Activated naive CD8-positive, alpha-beta T cell treated with anti-CD3 and anti-CD28 coated beads for 36 hours (primary cell): ENCODE measurements at places on chromosomes 11 and 22. TPM values are rescaled to one million over a fixed set of nuclear protein-coding genes. Genes with fewer than 3 reads are reported as not detected.

DNA sequence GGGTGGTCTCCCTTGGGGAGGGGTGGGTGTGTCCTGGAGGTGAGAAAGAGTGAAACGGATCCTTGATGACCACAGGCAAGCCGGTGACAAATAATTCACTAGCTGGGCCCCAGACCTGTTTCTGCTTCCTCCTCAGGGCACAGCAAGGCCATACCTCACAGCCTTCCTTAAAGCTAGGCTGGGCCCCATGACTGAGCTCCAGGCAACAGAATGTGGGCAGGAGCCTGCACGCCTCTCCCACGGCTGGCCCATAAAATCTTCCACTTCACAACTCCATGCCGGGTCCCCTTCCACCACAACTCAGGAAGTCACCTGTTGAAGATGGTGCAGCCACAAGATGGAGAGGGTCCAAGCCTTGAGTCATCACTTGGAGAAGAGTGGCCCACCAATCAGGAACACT, 23.9 kb downstream of the SLC22A12 start:
- no peak for DNase-seq
- H3K4me1 ChIP-seq: peaks cover 6% of the 10 kb centered on the region
- no peaks in the 10 kb centered on the region for H3K36me3 ChIP-seq

GRCh38 chr11:90178751-90179150, 44.1 kb downstream of the CHORDC1 start:
- no peaks in the 10 kb centered on the region for H3K4me1 ChIP-seq
- no peaks in the 10 kb centered on the region for H3K36me3 ChIP-seq
- H3K27ac ChIP-seq: no peak overlapping the region
- DNase-seq: no peak
- H3K27me3 ChIP-seq: peaks cover 9% of the 10 kb centered on the region
- H3K4me3 ChIP-seq: no peak overlapping the region

DNA sequence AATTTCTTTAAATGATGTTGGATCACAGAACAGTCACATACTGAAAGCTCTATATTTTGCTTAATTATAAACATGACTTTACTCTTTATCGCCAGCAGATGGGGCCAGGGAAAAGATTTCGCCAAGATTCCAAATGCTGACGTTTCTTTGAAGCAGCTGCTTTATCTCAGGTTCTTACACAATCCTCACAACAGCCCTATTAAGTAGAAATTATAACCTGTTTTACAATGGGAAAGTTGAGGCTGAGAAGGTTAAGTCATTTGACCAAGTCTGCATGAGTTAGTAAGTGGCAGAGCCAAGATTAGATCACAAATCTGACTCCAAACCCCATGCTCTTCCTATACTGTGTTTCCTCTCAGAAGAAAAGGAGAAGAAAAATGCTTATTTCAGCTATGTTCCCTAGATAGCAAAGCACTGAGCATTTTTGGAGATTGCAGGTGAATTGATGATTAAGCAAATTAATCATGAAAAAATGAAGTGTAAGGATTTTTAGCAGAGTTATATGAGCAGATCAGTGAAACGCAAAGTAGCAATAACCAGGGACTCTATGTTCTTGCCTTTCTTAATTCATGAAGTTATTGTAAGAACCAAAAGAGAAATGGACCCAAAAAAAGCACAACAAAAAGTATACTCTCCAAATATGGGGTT, 79.0 kb downstream of the AASDHPPT start:
- H3K4me1 ChIP-seq: no peaks in the 10 kb centered on the region
- no peak for DNase-seq
- peaks cover 16% of the 10 kb centered on the region for H3K27me3 ChIP-seq
- no peak overlapping the region for H3K4me3 ChIP-seq
- H3K36me3 ChIP-seq: no peaks in the 10 kb centered on the region
- H3K27ac ChIP-seq: no peak overlapping the region

DNA sequence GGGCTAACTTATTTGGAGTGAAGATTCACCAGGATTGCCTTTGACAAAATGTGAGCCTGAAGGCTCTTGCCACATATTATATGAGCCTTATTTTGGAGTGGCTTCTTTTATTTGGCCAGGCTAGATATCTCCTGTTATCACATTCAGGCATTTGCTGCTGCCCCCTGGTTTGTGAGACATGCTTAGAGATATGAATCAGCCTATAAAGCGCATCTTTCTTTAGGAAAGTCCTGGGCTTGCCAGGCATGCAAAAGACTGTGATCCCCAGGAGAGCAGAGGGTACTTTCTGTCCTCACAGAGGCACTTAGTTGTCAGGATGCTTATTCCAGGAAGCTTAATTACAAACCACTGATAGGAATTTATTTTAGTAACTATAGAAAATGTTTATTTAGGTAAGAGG, 333.3 kb downstream of the FAT3 start:
- no peak for DNase-seq
- H3K4me1 ChIP-seq: no peaks in the 10 kb centered on the region
- no peak overlapping the region for H3K4me3 ChIP-seq
- no peaks in the 10 kb centered on the region for H3K36me3 ChIP-seq
- H3K27me3 ChIP-seq: no peaks in the 10 kb centered on the region

GRCh38 chr11:3231851-3232744, at the start of gene MRGPRE:
MRGPRE (minus strand) TSS chr11:3232417; CDS start chr11:3228799, 3,618 bp downstream.
- H3K27me3 ChIP-seq: peaks cover 4% of the 10 kb centered on the region
- H3K4me1 ChIP-seq: no peaks in the 10 kb centered on the region
- no peak within 1 kb of the TSS for H3K4me3 ChIP-seq
- no peak within 1 kb of the TSS for H3K27ac ChIP-seq
- no peak for DNase-seq

DNA sequence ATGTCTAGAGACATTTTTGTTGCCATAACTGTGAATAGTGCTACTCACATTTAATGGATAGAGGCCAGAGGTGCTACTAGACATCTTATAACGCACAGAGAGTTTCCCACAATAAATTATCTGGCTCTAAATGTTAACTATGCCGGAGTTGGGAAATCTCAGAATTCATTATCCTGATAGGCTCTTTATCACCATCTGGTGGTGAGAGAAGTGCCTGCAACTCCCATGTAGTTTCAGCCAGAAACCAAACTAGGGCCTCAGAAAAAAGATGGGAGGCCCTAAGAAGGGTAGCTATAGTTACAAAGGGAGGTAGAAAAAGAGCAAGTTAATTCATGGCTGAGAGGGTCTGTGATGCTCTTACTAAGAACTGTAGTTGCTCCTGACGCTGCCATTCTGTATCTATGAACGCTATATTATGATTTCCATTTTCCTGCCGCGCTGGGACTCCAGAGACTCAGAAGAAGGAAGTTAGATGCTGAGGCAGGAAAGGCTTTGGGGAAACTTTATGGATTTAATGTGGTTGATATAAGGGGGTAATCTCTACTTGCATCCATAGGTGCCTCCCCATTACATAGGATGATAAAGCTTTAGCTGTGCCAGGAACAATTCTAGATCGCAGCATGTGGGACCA, 22.9 kb upstream of the MRPL17 start:
- H3K4me3 ChIP-seq: no peak overlapping the region
- peak; percentile 14 for DNase-seq
- peak overlapping the region; percentile 32 for H3K27ac ChIP-seq
- H3K4me1 ChIP-seq: peaks cover 11% of the 10 kb centered on the region
- no peaks in the 10 kb centered on the region for H3K27me3 ChIP-seq
- H3K36me3 ChIP-seq: no peaks in the 10 kb centered on the region

DNA sequence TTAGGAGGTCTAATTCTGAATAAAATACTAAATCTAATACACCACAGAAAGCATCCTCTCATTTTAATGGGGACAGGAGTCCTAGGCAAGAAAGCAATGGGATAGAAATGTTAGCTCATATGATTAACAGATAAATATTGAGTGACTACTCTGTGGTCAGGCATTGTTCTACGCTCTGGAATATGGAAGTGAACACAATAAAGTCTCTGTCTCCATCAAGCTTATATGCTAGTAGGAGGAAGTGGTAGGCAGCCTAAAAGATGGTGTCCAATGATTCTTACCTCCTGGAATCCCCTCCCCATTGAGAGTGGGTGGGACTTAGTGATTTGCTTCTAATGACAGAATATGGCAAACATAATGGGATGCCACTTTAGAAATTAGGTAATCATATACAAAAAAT, 160.3 kb upstream of the PDGFD start:
- no peak overlapping the region for H3K4me3 ChIP-seq
- no peaks in the 10 kb centered on the region for H3K27me3 ChIP-seq
- H3K4me1 ChIP-seq: no peaks in the 10 kb centered on the region
- H3K36me3 ChIP-seq: no peaks in the 10 kb centered on the region
- DNase-seq: no peak

- DNase-seq: no peak
- H3K27ac ChIP-seq: peak overlapping the region; percentile 23
- no peaks in the 10 kb centered on the region for H3K27me3 ChIP-seq
- no peaks in the 10 kb centered on the region for H3K36me3 ChIP-seq
- H3K4me3 ChIP-seq: no peak overlapping the region
Observed at GRCh38 chr11:95241681-95242081, 10.7 kb upstream of the SESN3 start.

DNA sequence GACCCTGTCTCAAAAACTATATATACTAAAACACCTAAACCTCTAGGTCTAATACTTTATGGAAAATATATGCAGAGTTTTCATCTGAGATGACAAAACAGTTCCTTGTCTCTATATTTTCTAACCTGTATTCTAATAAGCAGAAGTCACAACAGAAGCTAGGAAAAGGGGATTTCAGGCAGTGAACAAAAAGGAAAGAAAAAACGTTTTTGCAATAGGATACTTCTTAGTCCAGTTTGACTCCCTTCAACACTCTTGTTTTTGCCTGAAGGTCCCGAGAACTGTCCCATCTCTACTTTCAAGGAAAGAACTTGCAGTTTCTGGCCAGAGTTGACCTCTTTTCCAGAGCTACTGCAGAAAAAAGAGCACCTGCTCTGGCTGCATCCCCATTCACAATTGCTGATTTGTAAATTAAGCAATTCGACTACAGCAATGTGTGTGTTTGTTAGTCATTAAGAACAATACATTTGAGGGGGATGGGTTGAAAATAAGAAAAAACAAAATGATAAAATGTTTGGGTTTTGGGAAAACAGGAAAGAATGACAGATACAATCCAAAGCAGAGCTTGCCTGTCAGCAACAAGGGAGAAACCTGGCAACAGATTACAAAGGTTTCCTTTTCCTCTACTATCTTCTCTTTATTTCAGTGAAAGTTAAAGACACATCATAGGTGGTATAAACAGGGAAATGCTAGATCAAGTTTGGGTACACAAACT, 160.0 kb downstream of the FCHSD2 start:
- H3K4me1 ChIP-seq: peaks cover 8% of the 10 kb centered on the region
- H3K36me3 ChIP-seq: peaks cover 25% of the 10 kb centered on the region
- no peaks in the 10 kb centered on the region for H3K27me3 ChIP-seq

GRCh38 chr11:122045181-122045586, 70.8 kb downstream of the BLID start:
- H3K4me3 ChIP-seq: no peak overlapping the region
- DNase-seq: no peak
- H3K36me3 ChIP-seq: no peaks in the 10 kb centered on the region
- peaks cover 4% of the 10 kb centered on the region for H3K27me3 ChIP-seq
- no peak overlapping the region for H3K27ac ChIP-seq

- no peak for DNase-seq
- no peak overlapping the region for H3K4me3 ChIP-seq
- no peaks in the 10 kb centered on the region for H3K4me1 ChIP-seq
- no peak overlapping the region for H3K27ac ChIP-seq
- H3K27me3 ChIP-seq: no peaks in the 10 kb centered on the region
Observed at GRCh38 chr11:134013518-134013917, 55.4 kb upstream of the JAM3 start.

GRCh38 chr11:7154881-7155361, 66.1 kb downstream of the RBMXL2 start:
- no peak overlapping the region for H3K4me3 ChIP-seq
- peaks cover 33% of the 10 kb centered on the region for H3K27me3 ChIP-seq
- no peaks in the 10 kb centered on the region for H3K36me3 ChIP-seq
- H3K27ac ChIP-seq: no peak overlapping the region

- H3K36me3 ChIP-seq: no peaks in the 10 kb centered on the region
- H3K4me1 ChIP-seq: no peaks in the 10 kb centered on the region
- no peaks in the 10 kb centered on the region for H3K27me3 ChIP-seq
Observed at GRCh38 chr11:92758241-92758780, 211.1 kb upstream of the MTNR1B start.

Gene CD248
- total RNA-seq: 11.9 TPM

Gene MACROD1
- total RNA-seq: 29.6 TPM

Gene SLC5A1
- total RNA-seq: not detected

Gene OR2D2
- not detected for total RNA-seq

Gene HOATZ
- total RNA-seq: not detected

Gene ZP1
- not detected for total RNA-seq

Gene OR6A2
- total RNA-seq: 0.10 TPM

Gene CLTCL1
- total RNA-seq: 0.52 TPM
